ENCODE measurements at places on chromosomes 3 and 15.

DNA sequence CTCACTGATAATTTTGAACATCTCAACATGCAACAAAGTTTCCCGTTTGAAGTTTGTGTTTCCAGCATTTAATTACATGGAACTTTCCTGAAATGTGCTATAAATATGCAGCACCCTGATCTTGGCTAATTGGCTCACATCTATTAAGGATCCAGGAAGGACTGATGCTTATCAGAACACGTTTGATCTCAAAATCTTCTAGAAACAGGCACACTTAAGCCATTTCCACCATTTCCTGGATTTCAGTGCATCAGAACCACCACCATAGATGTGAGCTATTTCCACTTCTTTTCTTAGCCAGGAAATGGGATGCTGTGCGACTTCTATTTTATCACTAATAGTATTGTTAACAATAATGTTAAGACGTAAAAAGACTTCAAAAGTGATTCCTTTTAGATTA lies 228.9 kb downstream of the FEZF2 start:
- DNase-seq, result no peak

- no peak for DNase-seq
Observed at GRCh38 chr3:153572165-153572564, 410.1 kb downstream of the RAP2B start.

DNA sequence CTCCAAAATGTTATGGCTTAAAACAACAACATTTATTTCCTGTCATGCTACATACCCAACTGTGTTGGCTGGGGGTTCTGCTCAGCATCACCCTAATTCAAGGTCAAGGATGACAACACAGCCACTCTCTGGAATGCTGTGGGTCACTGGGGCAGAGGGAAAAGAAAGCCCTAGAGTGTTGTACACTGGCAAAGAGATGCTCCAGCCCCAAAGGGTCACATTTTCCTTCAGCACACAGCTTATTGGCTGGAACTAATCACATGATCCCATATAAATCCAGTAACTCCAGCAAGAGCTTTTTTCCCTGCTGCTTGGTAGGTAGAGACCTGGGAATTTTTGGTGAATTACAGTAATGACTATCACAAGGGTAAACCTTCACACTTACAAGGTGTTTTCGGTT lies 1041.4 kb downstream of the NTRK3 start:
- DNase-seq, result no peak

DNA sequence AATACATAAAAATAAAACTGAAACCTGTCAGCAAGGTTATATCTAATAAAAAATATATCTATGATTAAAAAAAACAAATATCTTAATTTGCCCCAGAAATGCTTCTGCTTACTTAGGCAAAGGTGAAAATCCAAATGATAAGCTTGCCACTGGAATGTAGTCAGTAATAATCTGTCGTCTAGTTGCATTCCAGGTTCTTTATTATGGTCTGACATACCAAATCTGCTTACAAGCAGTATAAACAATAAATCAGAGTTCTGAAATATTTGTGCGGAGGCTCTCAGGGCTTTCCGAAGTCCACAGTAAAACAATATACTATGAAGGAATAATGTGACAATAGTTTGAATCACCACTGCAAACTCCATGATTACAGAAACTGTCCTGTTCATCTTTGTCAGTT lies 1133.5 kb downstream of the ROBO1 start:
- DNase-seq, result no peak

- DNase-seq, result no peak
Observed at GRCh38 chr3:151216641-151217607, 13.9 kb upstream of the GPR171 start.

- no peak for DNase-seq
Observed at GRCh38 chr3:129618186-129618820, 11.8 kb upstream of the PLXND1 start.

DNA sequence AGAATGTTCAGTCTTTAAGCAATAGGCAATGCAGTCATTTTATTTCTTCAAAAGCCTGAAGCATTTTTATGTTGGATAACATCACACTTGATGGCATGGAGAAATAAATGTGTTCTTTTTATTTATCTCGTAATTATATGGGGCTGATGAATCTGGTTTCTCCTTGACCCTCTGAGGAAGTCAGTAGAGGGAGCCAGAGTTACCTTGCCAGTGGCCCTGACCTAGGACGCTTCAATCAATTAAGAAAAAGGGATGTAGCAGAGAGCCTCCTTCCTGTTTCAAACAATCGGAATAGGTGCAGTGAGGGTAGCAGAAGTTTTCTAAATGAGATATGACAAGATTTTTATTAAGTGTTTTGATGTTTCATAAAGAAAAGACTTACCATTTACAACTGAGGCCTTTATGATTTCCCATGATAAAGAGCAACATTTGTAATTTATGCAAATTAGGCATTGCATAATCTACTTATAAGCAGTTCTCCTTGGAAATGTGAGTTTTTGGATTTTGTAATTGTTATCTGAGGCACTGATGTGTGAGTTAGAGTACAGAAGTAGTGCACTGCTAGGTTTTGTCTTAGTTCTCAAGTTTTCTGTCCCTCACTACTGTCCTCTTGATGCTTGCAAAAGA lies 129.1 kb downstream of the RAP2B start:
- no peak for DNase-seq

DNA sequence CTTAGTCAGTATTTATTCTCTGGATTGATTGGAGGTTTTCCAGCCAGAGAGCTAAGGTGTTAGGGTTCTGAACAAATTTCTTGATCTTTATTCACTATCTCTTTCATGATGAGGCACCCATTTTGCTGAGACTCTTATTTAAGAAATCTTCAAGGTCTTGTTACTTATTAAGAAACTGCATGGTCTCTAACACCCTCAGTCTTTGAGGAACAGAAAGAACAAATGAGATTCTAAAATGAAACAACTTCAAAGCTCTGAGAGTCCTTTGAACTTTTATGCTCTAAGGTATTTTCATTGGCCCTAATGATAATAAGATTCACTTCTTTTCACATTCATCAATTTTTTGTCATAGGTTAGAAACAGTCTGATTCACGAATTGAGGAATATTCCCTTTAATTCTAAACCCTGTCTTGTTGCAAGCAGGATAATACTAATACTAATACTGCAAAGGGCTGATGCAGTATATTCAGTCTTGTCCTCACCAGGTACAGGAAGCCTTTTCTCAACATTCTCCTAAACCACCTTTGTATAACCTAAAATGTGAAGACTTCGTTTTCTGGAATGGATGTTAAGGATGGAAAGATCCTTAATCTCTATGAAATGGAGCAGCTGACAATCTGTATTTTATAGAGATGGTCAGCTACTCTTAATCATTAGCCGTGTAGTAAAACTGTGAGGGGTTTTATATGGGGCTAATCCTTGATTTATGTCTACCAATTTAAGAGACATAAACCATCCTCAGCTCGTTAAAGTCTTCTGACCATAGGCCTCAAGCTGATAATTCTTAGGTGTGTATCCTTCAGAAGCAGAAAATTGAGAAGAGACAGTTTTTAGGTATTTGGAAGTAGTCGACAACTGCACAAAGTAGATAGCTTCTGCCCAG lies 198.3 kb downstream of the OTOL1 start:
- DNase-seq, result no peak

- no peak for DNase-seq
Observed at GRCh38 chr15:75368689-75369239, 357 bp upstream of the MAN2C1 start.

GRCh38 chr3:126146525-126147146 lies 33.8 kb downstream of the ALDH1L1 start:
- DNase-seq, result no peak

DNA sequence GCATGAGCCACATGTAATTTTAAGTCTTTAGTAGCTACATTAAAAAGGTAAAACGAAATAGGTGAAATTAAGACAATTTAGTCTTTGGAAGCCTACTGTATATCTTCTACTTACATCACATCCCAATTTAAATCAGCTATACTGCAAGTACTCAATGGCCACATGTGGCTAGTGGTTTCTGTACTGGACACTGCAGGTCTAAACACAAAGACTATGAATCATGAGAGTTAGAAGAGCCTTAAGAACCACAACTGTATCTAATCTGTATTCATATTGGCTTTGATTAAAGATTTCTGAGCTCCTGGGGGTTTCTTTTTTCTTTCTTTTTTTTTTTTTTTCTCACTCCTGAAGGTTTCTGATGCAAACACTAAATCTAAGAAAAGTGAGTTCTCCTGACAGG lies 2.3 kb upstream of the EIF1B start:
- DNase-seq, result no peak

DNA sequence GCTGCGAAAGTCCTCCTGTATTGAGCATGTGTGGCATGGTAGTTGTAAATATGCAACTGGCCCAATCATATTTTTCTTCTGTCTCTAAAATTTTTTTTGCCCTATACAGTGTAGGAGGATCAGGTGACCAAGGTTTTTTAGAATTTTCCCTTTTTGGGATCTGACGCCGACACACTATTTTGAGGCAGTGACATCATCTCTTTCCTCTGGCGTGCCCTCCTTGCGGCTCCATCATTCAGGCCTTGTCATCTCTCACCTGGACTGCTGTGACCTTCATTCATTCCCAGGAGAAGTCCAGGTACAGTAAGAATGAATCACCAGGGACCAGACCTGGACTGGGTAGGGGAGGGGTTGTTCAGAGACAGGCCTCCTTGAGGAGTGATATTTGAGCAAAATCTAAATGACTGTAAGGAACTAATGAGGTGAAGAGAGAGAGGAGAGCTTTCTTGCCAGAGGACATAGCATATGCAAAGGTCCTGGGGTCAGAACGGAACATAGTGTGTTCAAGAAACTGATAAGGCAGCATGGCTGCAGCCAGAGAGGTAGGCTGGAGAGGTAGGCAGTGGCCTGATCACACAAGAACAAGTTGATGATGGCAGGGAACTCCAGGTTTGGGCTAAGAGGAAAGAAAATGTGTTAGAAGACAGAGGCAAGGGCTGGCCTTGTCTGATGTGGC lies 38.7 kb downstream of the ARNT2 start:
- no peak for DNase-seq

DNA sequence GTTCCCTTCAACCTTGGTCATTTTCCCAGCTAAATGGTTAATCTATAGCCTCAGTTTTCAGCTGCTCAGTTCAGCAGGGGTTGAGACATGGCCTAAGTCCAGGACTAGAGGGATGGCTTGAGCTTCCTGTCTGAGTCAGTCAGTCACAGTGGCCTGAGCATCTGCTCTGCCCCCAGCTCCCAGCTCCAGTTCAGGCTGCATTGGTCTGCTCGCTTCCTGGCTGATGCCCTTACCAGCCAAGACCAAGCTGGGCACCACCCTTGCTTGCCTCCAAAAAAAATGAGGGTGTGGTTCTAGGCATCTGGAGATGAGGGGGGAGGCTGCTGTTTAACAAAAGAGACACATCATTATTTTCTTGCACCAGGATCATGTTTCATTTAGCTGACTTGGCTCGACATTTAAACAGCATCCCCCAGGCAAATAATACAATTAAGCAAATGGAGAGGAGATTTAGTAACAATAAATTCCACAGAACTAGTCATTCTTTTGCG lies 70.7 kb downstream of the WNT5A start:
- DNase-seq, result no peak

GRCh38 chr3:132445817-132446216 lies 28.5 kb downstream of the DNAJC13 start:
- no peak for DNase-seq

DNA sequence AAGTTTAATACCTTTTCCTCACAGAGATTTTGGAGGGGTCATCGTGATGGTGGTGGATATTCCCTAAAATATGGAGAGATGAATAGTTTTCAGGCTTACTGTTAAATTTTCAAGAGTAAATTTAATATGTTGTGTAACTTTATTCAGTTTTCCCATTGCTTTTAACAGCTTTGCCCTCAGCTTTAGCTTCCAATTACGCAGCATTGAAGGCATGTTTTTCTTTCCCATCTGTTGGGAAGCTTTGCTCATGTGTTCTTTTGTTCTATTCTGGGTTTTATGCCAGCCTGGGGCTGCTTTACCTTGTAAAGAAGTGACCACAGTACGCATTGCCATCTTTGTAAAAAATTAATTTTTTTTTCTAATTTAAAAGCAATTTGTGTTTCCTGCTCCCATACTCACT lies 151.5 kb downstream of the B3GALNT1 start:
- no peak for DNase-seq

DNA sequence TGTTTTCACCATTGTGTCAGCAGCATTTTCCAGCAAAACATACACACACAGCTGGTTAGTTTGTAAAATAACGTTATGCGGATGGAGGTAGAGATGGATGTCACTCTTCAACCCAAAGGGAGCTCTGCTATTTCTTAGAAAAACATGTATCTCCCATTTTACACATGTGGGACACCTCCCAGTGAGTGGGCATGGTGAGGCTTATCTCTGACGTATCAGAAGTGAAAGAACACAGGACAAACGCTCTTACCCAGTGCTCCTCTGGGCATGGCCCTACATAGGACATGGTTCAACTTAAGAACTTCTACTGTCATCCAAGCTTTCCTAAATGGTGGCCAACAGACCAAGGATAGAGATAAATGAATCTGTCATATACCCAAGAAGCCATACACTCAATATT lies 2.1 kb downstream of the FAM240A start:
- no peak for DNase-seq

DNA sequence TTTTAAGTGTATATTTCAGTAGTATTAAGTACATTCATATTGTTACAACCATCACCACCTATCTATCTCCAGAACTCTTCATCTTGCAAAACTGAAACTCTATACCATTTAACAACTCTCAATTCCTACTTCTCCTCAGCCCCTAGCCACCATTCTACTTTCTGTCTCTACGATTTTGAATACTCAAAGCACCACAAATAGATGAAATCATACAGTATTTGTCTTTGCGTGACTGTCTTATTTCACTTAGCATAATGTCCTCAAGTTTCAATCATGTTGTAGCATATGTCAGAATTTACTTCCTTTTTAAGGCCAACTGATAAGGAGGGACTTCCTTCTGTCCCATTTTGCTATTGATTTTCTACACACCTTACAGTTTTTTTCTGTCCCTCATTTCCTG lies 593.3 kb downstream of the FHIT start:
- peak; percentile 8 for DNase-seq

DNA sequence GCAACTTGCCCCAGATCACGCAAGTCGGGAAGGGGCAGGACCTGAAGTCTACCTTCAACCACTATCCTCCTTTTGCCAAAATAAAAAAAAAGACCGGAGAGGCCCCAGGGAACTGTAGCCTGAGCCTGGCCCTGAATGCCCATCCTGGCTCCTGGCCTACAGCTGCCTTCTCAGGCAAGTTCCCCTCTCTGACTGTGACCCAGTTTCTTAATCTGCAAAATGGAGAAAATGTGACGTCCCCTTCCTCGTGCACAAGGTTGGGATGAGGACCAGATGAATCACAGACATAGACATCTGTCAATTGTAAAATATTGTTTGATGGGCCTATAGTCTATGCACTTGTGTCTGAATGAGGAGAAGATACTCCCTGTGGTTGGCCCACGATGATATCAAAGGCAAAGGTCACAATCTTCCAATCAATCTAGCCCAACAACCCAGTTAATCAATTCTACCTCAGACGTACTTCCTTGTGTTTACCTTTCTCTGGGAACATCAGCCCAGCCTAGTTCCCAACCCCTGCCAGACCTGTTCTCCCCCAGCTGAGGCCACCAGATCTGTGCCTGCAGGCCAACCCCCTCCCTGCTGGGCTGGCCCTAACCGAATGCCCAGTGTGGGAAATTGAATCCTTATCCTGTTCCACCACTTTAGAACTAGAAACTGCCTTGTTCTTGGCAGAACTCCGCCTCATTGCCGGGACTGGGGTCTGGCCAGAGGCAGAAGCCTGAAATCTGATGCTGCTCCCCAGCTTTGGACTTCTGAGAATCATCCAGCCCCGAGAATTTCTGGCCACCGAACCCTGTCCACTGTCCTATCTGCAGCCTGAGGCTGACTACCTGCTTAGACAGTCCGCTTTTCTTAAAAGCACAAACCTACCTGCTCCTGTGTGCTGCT lies 101.8 kb upstream of the LIPC start:
- no peak for DNase-seq

GRCh38 chr3:138089091-138089490 lies 26.3 kb downstream of the DZIP1L start:
- DNase-seq, result no peak
